ENCODE measurements at places on chromosomes 1 and 21.

DNA sequence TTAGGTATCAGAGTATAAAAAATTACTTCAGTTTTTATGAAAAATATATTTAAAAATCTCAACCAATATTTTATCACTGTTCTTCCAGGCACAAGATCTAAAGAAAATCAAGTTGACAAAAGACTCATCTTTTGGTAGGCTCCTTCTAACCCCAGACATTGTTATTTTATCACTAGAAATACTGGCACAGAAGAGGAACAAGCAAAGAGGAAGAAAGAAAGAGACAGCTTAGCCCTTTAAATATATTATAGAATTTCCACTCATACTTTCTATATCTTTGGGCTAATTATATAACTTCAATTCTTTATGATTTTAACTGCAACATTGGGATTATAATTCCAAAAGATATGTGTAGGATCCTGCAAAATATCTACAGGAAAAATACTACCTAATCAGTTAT is 32.4 kb downstream of the SPTA1 start:
- no peak for DNase-seq

DNA sequence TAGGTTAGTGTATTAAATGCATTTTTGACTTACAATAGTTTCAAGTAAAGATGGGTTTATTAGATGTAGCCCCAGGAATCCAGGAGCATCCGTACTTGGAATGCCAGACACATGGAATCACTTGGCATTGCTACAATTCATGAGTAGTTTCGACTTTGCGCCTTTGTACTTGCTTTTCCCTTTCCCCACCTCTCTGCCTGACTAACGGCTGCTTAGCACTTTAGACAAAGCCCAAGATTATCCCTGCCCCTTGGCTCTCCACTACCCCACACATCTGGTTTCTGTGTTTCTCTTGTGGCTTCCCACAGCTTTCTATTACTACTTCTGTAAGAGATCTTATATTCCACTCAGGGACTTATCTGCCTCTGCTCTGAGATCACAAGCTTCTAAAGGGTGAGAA is 397.7 kb upstream of the POU3F1 start:
- DNase-seq: no peak

- DNase-seq: peak; percentile 80
Measured at GRCh38 chr1:200302192-200302920, 107.5 kb downstream of the ZNF281 start.

DNA sequence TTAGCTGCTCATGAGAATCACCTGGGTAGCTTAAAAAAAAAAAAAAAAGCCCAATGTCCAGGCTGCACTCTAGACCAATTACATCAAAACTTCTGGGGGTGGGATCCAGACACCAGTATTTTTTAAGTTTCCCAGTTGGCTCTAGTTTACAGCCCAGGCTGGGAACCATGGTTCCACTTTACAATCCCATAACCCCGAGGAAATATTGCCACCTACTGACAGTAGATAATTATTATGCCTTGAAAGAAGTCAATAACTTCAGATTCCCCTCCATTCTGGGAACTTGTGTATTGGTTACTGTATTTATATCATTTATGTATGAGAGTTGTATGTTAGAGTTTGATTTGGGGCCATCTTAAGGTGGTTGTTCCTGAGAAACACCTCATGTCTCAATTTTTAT is 100.2 kb downstream of the SPATA46 start:
- peak; percentile 12 for DNase-seq

- DNase-seq: no peak
Measured at GRCh38 chr1:117825414-117825813, 104.0 kb downstream of the GDAP2 start.

DNA sequence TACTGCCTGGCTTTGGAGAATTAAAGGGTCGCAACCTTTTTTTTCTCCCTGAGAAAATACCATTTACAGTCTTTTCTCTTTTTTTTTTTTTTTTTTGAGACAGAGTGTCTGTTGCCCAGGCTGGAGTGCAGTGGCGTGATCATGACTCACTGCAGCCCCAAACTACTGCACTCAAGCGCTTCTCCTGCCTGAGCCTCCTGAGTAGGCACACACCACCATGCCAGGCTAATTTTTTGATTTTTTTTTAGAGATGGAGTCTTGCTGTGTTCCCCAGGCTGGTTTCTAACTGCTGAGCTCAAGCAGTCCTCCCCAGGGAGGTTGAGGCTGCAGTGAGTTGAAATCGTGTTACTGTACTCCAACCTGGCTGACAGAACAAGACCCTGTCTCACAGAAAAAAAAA is 24.6 kb downstream of the UBE4B start:
- no peak for DNase-seq

- no peak for DNase-seq
Measured at GRCh38 chr1:12587981-12588640, 29.9 kb downstream of the DHRS3 start.

DNA sequence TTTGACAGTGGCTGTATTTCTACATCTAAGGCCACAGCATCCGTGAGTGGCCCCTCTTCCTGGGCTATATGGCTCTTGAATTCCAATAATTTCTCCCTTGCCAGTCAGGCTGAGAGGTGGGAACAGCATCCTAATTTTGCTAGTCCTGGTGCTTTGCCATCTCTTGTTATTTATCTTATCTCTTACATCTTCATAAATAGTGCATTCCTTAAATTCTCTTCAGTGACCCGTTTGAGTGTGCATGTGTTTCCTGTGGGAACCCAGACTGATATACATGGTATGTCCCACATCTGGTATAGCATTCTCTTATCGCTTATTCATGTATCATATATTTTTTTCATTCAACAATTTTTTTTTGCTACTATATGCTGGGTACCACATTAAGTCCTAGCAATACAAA is 9.9 kb downstream of the S100A11 start:
- no peak for DNase-seq

- DNase-seq: no peak
Measured at GRCh38 chr1:44238660-44239059, 25.4 kb downstream of the DMAP1 start.

DNA sequence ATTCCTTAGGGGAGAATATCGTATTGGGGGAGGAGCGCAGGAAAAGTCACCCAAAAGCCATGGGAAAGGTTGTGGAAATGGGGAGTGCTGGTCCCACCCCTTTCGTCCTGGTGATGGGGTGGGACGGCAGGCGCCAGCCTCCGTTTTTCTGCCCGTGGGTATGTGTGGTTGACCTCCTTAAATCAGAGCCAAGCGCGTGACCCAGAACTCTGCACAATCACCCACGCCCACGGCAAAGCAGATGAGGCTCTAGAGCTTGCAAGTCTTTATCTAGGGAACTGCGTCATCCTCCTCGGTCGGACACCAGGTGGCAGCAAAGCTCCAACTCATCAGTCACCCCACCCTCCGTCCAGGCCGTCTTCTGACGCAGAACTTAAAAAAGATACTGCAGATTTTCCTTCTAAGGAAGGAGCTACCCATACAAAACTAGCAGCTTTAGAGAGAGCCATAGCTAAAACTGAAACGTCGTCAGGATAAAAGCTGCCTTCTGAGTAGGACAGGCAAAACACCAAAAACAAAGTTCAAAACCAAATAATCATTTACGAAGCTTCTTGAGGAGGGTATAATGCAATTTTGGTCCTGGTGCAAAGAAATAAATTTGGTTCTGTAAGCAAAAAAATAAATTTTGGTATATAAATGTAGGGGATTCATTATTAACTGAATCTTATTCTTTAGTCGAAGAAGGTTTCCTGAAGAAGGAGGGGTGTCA is 62.0 kb downstream of the TBX19 start:
- peak; percentile 78 for DNase-seq

DNA sequence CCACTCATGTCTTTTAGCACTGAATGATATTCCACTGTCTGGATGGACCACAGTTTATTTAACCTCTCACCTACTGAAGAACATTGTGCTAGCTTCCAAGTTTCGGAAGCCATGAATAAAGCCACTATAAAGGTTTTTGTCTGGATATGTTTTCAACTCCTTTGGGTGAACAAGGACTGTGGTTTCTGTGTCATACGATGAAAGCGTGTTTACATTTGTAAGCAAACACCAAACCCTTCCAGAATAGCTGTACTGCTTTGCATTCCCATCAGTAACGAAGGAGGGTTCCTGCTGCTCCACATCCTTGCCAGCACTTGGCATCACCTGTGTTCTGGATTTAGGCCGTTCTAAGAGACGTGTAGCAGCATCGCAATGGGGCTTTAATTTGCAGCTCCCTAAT is 10.7 kb upstream of the ARHGEF16 start:
- no peak for DNase-seq

- no peak for DNase-seq
Measured at GRCh38 chr1:87167157-87167789, 161.4 kb upstream of the LMO4 start.

DNA sequence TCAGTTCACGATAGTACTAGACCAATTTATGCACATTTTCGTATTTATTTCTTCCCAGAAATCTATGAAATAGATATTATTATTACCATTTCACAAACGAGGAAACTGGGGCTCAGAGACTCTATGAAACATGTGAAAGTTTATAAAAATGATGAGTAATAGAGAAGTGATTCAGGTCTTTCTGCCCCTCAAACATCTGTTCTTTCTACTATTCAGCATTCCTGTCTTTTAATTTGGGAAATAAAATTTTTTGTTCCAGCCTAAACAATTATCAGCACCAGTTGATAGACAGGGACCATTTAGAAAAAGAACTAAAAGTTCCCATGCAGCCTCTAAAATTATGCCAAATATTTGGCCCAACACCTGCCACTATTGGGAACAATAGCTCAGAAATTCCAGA is 585.1 kb downstream of the PTPRC start:
- no peak for DNase-seq

DNA sequence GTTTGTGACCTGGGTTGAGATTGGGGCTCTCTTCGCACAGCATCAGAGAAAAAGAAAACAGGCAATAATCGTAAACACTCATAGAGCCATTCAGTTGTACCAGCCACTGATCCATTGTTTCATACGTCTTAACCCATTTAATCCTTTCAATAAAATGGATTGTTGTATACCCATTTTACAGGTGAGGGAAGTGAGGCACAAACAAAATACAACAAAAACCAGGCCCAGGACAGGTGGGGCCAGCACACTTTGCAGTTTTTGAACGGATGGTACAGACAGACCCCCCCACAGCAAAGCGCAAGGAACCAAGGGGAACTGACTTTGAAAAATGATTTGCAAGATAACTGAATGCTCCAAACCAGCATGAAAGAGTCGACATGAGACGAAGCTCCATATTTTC is 4.3 kb upstream of the FHAD1 start:
- no peak for DNase-seq

DNA sequence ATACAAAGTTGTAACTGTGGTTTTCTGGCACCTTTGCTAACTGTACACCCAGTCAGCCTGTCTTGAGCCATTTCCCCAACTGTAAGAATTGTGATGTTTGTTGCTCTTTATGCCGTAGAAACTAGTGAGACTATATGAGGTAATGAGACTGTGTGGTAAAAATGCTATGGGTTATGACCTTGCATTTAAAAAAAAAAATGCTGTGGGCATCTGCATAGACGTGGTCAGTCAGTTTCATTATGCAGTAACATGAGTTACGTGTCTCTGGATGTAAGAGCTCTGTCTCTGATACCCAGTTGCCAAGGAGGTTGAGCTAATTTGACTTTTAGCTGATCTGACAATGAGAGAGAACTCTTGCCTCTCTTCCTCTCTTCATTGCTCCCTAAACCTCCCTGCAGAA is 80.6 kb upstream of the LAMC2 start:
- DNase-seq: no peak

GRCh38 chr1:23984417-23985186 is 4.5 kb upstream of the SRSF10 start:
- no peak for DNase-seq

Measured in hematopoietic multipotent progenitor cell (in vitro differentiated cells).